NCI-H526 (cell line): ENCODE measurements at places on chromosomes 4 and X.

DNA sequence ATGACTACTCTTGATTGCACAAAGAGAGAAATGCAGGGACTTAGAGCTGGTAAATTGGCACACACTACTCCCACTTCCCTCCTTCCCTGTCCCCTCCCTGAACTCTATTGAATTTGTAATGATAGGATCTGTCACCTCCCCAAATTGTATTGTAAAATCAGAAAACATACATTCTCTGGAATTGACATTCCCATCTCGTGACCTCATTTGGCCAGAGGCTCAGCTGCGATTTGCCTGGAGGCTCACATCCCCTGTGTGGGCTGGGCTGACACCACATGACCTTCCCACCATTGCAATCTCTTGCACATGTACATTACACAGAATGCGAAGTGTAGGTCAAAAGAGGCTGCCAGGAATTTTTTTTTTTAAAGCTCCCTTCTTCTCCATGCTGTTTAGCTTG is 172.1 kb downstream of the MID1IP1 start:
- no peak for DNase-seq

DNA sequence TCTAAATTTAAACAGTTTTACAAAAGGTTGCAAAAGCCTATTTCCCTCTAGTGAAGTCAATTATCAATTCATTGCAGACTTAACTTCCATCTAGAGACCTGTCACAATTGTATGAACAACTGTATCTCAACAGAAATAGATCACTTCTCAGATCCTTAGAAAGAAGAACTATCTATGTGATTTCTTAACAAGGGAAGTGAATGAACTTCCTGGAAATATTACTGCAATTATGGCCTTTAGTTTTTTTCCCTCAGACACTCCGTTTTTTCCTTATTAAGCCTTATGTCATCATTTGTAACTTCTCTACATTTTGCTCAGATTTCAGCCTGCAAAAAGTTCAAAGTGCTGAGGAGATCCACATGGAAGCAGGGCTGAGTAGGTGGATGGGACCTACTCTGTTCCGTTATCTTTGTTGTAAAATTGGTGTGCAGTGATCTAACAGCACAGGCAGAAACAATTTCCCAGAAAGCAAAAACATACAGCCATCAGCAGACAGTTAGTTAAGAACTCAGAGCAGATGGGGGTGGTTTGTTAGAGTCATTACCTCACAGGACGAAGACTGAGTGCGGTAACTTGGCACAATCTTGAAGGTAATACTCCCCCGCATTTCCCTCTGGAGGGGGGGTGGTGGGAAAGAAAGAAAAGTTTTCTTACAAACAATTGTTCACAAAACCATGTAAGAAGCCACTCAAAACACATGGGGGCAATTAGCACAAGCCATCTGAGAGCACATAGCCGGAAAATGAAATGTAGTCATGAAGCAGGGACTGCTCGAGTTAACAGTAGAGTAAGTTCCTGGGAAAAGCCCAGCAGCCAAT is 112.3 kb downstream of the NYX start:
- DNase-seq, result no peak

DNA sequence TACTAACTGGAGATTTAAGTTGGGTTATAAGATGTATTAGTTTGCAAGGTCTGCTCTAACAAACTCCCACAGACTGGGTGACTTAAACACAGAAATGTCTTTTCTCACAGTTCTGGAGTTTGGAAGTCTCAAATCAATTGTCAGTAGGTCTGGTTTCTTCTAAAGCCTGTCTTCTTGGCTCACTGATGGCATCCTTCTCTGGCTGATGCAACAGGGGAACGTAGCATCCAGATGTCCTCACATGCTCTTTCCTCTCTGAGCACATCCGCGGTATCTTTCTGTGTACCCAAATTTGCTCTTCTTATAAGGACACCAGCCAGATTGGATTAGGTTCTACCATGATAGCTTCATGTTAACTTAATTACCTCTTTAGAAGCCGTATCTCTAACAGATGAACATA is 63.2 kb upstream of the BMP3 start:
- DNase-seq, result no peak

DNA sequence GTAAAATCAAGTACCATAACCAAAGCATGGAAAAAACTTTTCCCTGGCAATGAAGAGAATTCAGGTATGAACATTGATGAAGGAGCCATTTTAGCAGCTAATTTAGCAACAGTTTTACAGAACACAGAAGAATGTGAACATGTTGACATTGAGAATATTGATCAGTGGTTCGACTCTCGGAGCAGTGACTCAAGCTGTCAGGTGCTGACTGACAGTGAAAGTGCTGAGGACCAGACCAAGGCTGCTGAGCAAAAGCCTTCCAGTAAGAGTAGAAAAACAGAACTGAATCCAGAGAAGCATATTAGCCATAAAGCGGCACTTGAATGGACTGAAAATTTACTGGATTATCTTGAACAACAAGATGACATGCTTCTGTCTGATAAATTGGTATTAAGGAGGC is 2.8 kb downstream of the TIGD2 start:
- DNase-seq, result no peak

- DNase-seq, result peak; percentile 37
These were observed 101.4 kb downstream of the FIP1L1 start for GRCh38 chr4:53478671-53479456.

DNA sequence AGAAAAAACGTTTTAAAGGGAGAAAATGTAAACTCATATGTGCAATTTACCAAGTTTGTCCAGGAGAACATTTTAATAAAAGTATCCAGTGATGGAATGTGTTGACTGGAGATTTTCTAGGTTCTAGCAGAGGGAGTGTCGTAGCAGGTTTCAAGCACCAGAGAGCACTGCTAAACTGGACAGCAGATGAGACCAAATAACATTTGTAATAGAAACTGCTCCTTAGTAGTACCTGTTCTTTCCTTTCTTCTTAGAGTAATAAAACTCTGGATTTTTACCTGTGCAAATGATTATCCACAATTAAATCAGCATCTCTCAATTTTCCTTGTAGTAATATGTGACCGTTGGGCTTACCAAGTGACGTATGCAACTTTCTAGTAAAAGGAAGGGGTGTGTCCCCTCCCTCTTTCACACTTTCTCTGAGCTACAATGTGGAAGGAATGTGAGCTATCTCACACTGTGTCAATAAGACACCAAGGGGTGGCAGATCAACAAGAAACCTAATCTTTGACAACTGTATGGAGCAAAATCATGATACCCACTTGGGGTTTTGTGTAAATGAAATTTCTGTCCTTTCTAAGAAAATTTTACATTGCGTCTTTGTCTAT is 9.5 kb downstream of the HPGDS start:
- DNase-seq, result no peak

GRCh38 chrX:140229191-140229590 is 263.9 kb upstream of the CXorf66 start:
- no peak for DNase-seq

- no peak for DNase-seq
These were observed 169.5 kb downstream of the ARHGAP10 start for GRCh38 chr4:147901388-147901787.

GRCh38 chrX:21839334-21840192 is at the start of gene MBTPS2:
Gene MBTPS2, plus strand, starts transcription at chrX:21839617. Its CDS starts 118 bp downstream, at chrX:21839735.
- DNase-seq, result peak; percentile 84

DNA sequence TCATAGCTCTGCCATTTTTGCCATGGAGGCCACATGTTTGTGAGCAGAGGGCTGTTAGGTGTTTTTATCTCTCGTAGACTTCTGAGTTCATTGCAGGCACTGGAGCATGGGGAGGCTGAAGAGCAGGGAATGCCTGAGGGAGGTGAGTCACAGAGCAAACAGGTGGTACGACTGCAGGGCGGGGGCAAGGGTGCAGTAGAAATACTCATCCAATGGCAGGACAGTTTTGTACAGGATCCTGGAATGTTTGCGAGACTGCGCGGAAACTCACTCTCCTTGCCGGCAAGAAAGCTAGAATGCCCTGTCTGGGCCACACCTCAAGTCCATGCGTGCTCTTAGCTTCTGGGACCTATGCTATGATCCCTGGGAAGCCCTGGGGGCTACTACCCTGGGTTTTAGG is 20.0 kb upstream of the VCX2 start:
- DNase-seq, result no peak

DNA sequence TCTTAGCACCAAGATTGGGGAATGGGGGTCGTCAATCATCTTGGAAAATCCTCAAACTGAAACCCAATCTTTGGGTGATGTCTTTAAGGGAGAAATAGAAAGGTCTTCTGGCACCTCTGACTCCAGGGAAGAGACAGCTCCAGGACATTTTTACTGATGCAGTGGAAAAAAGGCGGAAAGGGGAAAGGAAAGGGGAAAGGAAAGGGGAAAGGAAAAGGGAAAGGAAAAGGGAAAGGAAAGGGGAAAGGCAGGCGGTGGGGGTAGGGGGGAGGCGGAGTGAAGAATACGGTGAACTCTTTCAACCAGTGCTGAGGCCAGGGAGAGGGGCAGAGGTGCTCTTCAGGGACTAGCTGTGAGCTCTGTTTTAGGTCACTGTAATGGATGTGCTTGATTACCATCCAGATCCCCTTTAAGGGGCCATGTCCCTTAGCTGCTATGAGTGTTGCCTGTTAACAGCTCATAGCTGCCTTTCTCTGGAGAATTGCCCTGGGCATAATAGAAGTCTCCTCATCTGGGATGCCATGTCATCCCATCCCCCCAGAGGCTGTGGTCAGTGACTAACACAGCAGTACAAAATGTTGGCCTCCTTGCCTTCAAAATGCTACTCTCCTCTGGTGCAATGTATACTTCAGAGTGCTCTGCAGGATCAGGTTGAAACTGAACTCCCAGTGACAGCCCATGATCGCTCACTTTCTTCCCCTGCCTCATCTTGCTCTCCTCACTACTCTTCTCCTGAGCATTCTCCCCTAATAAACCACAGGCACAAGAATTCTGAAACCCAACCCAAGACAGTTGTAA is 92.4 kb upstream of the AP1S2 start:
- DNase-seq, result no peak

- DNase-seq, result no peak
These were observed 195.6 kb downstream of the GPC3 start for GRCh38 chrX:133789829-133790228.

GRCh38 chr4:1613099-1613495 is 71.0 kb downstream of the FAM53A start:
- DNase-seq, result no peak

DNA sequence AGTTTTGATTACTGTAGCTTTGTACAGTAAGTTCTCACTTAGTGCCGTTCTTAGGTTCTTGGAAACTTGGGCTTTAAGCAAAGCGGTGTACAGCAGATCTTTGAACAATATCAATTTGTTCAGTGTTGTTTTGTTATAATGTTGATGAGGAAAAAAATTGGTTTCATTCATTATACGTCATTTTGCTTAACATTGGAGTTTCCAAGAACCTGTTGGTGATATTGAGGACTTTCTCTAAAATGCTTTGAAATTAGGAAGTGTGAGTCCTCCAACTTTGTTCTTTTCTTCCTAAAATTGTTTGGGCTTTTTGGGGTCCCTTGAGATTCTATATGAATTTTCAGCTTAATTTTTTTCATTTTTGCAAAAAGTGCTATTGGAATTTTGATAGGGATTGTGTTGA is 49.1 kb downstream of the STAG2 start:
- no peak for DNase-seq

DNA sequence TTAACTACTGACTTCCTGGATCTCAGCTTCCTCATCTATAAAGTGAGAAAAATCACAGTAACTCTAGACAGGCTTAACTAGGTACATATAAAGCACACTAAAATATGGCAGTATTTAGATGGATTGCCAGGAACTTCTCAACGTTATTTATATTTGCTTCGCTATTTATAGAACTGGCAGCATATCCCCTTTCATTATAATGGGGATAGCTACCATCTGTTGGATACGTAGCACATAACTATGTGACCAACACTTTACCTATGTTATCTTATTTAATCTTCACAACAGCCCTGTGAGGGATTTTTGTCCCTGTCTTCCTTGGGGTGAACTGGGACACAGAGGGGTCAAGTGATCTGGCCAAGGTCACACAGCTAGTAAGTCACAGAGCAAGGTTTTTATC is 64.6 kb downstream of the ENPEP start:
- DNase-seq, result no peak

DNA sequence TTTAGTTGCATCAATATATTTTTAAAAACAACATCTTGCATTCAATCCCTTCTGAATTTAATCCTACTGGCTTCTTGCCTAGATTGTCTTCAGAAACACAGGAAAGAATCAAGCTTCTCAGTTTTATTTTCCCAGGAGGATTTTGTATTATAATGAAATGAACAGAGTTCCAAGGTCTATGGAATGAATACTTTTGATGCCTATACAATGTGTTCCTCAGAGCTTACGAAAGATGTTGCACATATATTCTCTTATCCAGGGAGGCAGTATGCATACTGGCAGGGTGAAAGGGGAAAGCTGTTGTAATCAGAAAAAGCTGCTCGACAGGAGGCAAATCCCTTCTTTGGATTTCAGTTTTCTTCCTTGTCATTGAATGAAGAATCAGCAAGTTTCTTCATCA is 8.8 kb downstream of the TMPRSS11D start:
- DNase-seq, result no peak

- DNase-seq, result no peak
These were observed 172.5 kb downstream of the TSPAN5 start for GRCh38 chr4:98485816-98486345.

GRCh38 chrX:7891928-7892327 is 35.3 kb downstream of the PNPLA4 start:
- no peak for DNase-seq

- DNase-seq, result no peak
These were observed 217.9 kb downstream of the ARAP2 start for GRCh38 chr4:36026348-36026880.
